Kasumi-1 (cell line): ENCODE measurements at places on chromosomes 16 and 17.

DNA sequence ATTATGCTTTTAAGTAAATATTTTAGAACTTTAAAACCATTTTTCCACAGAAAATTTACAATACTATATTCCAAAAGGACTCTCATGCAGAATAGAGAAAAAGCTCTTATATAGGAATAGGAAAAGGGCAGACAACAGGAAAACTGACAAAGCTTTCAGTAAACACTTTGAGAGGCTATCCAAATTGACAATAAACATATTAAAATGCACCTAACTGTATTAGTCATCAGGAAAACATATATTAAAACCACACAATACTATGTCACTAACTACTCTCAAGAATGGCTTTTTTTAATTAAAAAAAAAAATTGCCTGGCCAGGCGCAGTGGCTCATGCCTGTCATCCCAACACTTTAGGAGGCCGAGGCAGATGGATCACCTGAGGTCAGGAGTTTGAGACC, 77.3 kb downstream of the CEP112 start:
- no peak for DNase-seq

GRCh38 chr17:55818451-55819375, 67.9 kb downstream of the PCTP start:
- DNase-seq, result peak; percentile 25

- no peak for DNase-seq
Observed at GRCh38 chr16:71594000-71594646, 17.2 kb upstream of the TAT start.

DNA sequence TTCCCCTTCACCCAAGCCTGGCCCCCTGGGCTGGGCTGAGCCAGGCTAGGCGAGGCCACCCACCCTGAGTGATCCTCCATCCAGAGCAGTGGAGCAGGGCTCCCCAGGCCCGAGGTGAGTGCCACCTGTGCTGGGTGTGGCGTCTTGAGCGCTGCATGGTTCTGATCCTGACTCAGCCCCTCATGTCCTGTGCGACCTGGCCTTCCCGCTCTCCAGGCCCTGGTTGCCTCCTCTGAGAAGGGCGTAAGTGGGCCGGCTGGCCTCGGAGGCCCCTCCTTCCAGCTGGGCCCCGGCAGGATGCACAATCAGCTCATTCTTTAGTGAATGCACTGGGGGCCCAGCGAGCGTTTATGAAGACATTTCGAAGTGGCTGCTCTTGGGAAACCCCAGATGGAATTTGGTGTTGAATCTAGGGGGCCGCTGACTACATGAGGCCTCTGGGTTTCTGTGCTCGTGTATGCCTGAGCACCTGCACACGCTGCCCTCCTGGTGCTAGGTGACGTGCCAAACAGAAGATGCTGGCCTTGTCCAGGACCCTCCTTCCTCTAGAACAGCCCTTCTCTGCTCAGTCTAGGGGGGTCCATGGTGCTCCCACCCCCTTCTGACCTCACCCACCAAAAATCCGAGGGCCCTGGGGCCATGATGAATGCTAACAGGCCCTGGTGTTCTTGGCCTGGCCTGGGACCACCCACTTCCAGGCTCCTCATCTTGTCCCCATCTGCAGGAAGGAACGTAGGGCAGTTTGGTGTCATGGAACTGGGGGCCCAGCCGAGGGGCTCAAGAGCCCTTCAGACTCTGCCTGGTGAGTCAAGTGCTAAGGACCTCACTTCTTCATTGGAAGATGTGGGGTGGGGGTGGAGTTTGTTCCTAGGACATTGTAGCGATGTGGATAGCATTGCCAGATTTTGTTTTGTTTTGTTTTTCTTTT, 3.6 kb upstream of the TMEM92 start:
- DNase-seq, result no peak

GRCh38 chr17:35486920-35487732, 38.6 kb upstream of the SLFN13 start:
- DNase-seq, result peak; percentile 41

DNA sequence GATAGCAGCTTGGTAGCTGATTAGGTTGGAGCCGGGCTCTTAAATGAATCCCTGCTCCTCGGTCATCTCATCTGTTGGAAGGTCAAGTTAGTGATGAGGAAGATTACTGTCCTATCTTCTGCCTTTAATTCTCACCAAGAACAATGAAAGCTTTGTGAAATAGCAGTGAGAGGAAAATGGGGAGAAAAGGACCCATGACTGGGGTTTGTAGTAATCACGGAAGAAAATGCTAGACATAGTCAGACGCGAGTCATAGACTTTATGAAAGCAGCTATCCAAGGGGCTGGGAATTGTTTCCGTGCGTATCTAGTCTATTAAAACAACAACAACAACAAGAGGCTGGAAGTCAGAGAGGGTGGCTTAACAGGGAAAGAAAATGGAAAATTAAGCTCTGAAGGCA, 18.3 kb downstream of the PIK3R5 start:
- DNase-seq, result no peak

GRCh38 chr17:11853321-11854151, 143.7 kb downstream of the ZNF18 start:
- no peak for DNase-seq

GRCh38 chr17:45935710-45936509, 41.6 kb downstream of the MAPT start:
- DNase-seq, result no peak

GRCh38 chr16:70579648-70580630, 56.3 kb downstream of the SF3B3 start:
- no peak for DNase-seq
